GM23338 (cell line): ENCODE measurements at places on chromosomes 1 and 21. TPM values are rescaled to one million over a fixed set of nuclear protein-coding genes. Genes with fewer than 3 reads are reported as not detected.

Gene MAN1C1
- 11.6 and 13.6 TPM in 2 replicates for total RNA-seq

Gene GBP1
- not detected in 2 replicates for total RNA-seq

Gene XCL1
- not detected in 2 replicates for total RNA-seq

Gene AMPD1
- not detected in 2 replicates for total RNA-seq

Gene PARS2
- total RNA-seq = 13.6 and 14.8 TPM in 2 replicates

Gene PLA2G2A
- 0.97 TPM in 1 of 2 replicates, not detected in the other for total RNA-seq

Gene GSTM5
- total RNA-seq = 2.5 and 4.8 TPM in 2 replicates

Gene CDK18
- total RNA-seq = 34.3 and 46.5 TPM in 2 replicates

Gene TMEM82
- not detected in 2 replicates for total RNA-seq

Gene SLC1A7
- not detected in 2 replicates for total RNA-seq

Gene S100A8
- total RNA-seq = not detected in 2 replicates

Gene HES5
- total RNA-seq = 0.21 TPM in 1 of 2 replicates, not detected in the other

Gene DIPK1A
- total RNA-seq = 5.0 and 6.1 TPM in 2 replicates

Gene SPRR2A
- total RNA-seq = not detected in 2 replicates

Gene CELSR2
- total RNA-seq = 30.4 and 35.1 TPM in 2 replicates

Gene TNFRSF18
- total RNA-seq = 0.58 and 1.5 TPM in 2 replicates

Gene CD34
- 0.07 and 0.23 TPM in 2 replicates for total RNA-seq

Gene ZBTB17
- 21.6 and 26.6 TPM in 2 replicates for total RNA-seq

Gene EXTL1
- 0.35 and 1.2 TPM in 2 replicates for total RNA-seq

Gene CFHR2
- total RNA-seq = not detected in 2 replicates

Gene DCST2
- total RNA-seq = not detected in 2 replicates

Gene TMEM54
- 11.7 and 13.6 TPM in 2 replicates for total RNA-seq

Gene MAN1A2
- total RNA-seq = 16.9 and 18.6 TPM in 2 replicates

Gene SLC6A17
- total RNA-seq = 0.17 and 0.27 TPM in 2 replicates

Gene SLC44A3
- 2.9 and 6.8 TPM in 2 replicates for total RNA-seq

Gene ISG15
- 52.9 and 65.3 TPM in 2 replicates for total RNA-seq
